ENCODE measurements at places on chromosomes 1 and 21.

DNA sequence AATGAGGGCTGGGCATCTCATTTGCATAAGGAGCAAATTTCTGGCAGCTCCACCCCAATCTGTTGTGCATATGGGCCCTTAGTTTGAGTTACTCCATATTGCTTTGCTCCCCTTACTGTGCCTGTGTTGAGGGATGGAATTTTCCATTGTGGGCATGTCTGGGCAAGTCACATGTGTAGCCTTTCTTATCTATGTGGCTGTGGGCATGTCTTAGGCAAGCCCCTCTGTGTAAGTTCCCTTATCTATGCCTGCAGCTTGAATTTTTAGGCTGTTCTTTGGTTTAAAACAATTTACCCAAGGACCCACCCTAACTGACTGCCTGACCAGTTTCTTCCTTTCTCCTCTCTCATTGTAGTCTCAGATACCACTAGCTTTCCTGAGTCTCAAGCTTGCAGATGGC is 405.7 kb upstream of the NCAM2 start:
- DNase-seq = no peak

DNA sequence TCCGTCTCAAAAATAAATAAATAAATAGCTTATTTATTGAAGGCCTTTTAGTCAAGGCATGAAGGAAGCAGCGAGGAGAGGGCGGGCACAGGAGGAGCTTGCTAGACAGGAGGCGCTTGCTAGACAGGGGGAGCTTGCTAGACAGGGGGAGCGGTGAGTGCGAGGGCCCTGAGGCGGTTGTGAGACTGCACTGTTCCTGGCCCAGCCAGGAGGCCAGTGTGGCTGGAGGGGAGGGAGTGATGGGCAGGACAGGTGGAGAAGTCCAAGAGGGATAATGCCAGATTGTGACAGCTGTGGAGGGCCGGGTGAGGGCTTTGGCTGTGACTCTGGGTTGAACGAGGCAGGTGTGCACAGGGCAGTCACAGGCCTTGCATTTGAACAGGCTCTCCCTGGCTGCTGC is 18.2 kb downstream of the KIF17 start:
- no peak for DNase-seq

- DNase-seq = no peak
These were observed 389.3 kb upstream of the BEND5 start for GRCh38 chr1:49166031-49166430.

DNA sequence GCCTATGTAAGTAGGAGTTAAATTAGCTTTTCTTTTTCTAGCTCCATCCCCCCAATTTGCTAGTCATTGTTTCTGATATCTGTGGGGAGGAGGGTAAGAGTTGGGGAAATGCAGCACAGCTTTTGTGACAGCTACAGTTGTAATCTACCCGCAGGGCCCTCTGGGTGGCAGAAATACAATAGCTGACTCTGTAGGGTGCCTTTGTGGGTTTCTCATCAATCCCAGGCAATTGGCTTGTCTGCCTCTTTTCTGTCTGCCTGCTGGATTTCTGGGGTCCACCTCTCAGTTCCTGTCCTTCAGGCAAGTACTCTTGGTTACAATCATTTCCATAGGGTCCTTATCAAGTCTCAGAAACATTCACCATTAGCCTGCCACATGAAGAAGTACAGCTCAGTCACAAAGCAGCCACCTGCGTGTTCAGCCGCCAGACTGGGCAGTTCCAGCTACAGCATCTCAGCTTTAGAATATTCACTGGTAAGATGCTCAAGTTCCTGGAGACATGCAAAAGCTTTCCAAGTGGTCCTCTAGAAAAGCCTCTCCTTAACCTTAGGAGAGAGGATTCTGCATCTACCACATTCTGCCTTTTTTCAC is 19.2 kb upstream of the SLC44A5 start:
- DNase-seq = no peak

- DNase-seq = no peak
These were observed 45.2 kb downstream of the CAMK2N1 start for GRCh38 chr1:20440785-20441200.

- DNase-seq = no peak
These were observed 11.9 kb upstream of the TAL1 start for GRCh38 chr1:47243910-47244309.

DNA sequence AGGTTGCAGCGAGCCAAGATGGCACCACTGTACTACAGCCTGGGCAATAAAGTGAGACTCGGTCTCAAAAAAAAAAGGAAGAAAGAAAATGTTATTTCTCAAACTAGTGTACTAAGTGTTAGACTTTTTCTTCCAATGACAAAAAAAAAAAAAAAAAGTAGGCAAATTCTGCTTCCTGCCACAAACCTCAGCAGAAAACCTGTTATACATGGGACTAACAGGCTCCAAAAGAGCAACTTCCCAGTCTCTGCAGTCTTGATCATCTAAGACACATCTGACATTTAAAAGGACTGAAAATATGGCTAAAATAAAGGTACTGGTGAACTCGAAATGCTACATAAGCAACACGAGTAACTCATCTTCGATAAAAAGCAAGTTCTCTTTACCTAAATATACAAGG is 59.6 kb downstream of the HSF2BP start:
- DNase-seq = no peak

DNA sequence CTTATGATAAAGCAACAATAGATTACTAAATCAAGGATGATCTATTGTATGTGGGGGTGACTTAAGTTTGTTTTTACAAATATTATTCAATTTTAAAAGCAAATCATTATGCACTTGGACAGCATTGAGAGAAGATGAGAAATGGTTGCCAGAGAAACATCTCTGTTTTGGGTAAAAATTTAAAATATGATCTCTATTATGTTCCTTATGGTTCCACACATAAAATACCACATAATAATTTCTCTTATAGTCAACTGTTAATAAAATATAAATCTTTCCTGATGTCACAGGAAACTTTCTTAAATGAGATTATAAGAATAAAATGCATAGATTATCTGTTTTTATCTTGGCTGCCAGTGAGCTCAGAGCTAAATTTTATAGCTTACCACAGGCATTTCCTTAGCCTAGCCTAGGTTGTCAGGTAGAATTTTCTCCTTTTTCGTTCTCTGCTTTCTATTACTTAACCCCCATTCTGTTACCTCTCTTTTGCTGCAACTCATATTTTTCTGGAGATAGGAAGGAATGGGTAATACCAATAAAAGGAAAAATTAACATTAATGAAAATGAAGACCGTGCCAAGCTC is 109.7 kb downstream of the TGFB2 start:
- DNase-seq = no peak

DNA sequence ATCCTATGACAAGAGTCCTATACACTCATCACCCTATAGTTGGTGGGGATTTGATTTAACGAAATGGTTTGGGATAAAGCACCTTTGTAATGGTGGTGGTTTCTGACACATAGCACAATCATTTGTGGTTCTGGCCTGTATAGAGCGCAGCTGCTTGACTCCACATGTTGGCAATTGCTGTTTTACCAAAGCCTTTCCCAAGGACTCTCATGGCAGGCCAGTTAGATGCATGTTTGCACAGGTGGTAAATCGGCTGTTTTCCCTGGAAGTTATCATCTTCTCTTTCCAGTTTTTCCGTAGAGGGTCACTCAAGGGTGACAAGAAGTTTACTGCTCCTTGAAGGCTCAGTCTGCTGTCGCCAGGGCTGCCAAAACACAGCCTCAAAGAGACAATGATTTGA is 17.1 kb upstream of the XPR1 start:
- DNase-seq = no peak

GRCh38 chr1:9927259-9927658 is 15.9 kb downstream of the LZIC start:
- DNase-seq = no peak

GRCh38 chr1:153818876-153819275 is 43.7 kb downstream of the SLC27A3 start:
- DNase-seq = no peak

GRCh38 chr1:6142036-6142621 is 38.0 kb downstream of the CHD5 start:
- DNase-seq = no peak

DNA sequence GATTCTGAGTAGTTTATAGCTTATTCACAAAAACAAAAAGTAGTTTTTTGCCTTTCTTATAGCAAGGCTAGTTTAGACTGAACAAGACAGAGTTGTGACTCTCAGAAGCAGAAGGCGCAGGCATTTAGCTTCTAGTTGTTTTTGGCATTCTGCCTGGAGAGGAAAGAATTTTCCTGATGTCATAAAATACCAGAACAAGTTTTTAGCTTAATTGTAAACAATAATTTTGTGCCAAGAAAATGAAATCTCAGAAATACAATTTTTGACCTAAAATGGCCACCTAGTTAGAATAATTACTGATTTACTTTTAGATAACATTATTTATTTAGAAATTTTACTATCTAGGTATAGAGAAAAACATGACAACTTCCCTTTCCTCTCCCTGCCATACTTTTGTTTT is 1.0 kb downstream of the DNAJB4 start:
- no peak for DNase-seq

GRCh38 chr1:24805534-24806301 is 60.5 kb downstream of the CLIC4 start:
- no peak for DNase-seq

DNA sequence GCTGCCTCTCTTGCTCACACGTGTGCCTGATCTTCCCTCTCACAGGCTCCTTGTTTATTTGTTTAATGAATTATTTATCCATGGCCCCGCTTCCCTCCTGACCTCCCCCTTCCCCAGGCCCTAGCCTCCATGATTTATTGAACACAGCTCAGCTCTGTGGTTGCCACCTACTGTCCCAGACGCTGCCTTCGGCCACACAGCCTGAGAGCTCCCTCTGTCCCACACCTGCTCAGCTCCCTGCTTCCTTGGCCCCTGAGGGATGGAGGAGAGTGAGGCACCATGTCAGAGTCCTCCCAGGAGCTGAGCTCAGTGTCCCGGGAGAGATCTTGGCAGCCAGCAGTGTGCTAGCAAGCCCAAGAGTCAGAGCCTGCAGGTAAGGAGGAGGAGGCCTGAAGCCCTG is 3.1 kb upstream of the EFNA3 start:
- DNase-seq = no peak

- no peak for DNase-seq
These were observed 83.9 kb downstream of the MAST2 start for GRCh38 chr1:45887156-45887842.

- DNase-seq = no peak
These were observed 7.5 kb downstream of the PUM1 start for GRCh38 chr1:31058012-31058411.

- DNase-seq = no peak
These were observed 138.9 kb upstream of the DMRTA2 start for GRCh38 chr1:50562106-50562505.

GRCh38 chr1:185345913-185346720 is 29.1 kb upstream of the IVNS1ABP start:
- DNase-seq = no peak

GRCh38 chr21:42607525-42608102 is 45.8 kb upstream of the PDE9A start:
- DNase-seq = no peak

DNA sequence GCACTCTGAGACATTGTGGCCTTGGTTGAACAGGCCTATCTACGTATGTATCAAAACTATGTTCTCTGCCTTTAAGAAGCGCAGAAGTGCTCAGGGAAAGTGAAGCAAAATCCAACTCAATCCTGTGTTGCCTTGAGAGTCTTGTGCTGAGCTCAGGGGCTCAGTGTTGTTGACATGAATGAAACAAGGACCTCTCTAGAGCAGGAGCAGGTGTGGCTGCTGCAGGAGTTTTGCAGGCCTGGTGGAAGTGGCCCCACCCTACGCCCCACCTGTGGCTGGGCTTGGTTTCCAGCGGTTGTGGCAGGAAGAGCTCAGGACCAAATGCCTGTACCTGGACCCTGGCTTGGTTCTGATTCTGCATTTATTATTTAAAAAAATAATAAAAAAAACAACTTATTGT is 20.9 kb downstream of the CA6 start:
- no peak for DNase-seq

DNA sequence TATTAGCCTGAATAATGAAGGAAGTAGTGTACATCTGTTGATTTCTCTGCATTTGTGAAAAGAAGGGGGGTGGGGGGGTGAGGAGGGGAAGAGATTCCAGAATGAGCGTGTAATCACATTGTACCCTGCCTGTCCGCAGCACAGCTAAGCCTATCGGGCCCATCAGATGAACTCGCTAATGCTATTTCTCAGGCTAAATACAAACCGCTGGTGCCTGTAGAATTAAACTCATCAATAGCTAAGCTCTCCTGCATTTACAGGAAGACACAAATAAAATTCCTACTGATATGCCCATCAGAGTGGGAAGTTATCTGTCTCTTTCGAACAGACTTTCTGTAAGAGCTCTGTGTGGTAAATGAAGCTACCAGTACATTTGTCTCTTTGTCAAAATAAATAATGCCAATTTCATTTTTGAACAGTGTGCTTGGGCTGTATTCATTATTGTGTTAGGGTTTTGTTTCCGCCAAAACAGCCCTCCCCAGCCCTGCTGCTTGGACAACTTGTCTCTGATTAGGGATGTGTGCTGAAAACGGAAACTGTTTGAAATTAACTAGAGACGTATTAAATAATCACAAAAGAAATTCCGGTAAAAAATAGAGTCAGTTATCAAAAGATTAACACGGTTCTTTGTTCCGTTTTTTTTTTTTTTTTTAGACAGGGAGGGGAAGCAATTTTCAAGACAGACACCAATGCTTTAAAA is 305.4 kb downstream of the TTLL7 start:
- no peak for DNase-seq

DNA sequence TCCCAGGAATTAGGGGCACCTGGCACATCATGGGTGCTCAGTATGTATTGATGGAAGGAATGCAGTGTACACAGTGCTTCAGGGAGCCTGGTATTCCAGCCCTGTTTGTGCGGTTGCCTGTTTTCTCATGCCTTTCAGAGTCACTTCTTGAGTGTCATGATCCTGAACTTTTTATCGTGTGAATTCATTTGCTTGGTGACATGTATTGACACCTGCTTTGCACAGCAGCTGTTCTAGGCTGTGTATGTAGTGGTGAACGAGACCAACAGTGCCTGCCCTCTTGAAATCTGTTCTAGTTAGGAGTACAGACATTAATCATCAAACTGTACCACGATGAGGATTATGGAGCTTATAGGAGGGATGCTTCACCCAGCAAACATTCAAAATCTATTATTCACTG is 6.1 kb downstream of the HTR6 start:
- DNase-seq = no peak

DNA sequence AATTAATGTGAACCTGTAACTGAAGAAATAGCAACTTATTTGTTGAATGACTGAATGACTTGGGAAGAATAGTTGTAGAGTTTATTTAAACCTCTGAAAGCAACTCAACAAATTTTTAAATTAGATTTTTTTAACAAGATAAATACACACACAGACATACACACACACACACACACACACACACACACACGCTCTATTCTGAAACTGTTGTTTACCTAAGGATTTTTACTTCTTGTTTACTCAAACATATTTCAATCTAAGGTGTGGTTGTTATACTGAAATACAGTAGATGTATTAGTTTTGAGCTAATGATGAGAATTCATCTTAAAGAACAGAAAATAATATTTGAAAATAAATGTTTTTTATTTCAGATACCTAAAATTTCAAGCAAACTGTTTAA is 11.5 kb downstream of the ACADM start:
- DNase-seq = no peak
